Left cardiac atrium (tissue), 4 donors: ENCODE measurements at places on chromosomes 3 and 15.

- DNase-seq = no peak
Observed at GRCh38 chr3:112134335-112135124, 1.5 kb upstream of the GCSAM start.

DNA sequence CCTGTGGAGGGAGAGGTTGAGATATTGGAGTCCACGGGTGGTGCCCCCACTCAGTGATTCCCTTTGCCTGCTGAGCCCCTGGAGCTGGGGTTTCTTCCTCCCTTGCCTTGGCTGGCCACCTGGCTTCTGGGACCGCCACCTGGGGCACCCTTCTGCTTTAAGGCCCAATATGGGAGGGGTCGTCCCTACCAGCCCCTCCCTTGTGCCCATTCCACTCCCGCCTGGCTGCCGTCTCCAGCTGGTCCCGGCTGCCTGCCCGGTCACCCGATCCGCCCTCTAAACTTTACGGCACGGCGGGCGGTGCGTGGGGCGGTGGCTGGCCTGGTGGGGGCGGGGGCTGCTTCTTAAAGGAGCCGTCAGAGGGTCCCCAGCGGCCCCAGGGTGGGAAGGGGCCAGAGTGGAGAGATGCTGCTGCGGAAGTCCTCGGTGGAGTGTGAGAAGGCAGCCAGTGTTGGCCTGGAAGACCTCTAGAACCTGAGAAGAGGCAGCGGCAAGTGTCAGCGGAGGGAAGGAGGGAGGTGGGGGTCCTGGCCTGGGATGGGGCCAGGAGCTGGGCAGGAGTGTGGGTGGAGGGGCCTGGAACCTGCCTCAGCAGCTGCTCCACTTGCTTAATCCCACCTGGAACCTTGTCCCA, 1.6 kb upstream of the SEMA3B start:
- peak; percentile 78 for DNase-seq

GRCh38 chr15:100308213-100308600, 33.6 kb downstream of the ADAMTS17 start:
- DNase-seq = no peak

GRCh38 chr3:79672075-79672474, 95.7 kb downstream of the ROBO1 start:
- DNase-seq = no peak

- no peak for DNase-seq
Observed at GRCh38 chr3:35120026-35120425, 519.3 kb upstream of the ARPP21 start.

DNA sequence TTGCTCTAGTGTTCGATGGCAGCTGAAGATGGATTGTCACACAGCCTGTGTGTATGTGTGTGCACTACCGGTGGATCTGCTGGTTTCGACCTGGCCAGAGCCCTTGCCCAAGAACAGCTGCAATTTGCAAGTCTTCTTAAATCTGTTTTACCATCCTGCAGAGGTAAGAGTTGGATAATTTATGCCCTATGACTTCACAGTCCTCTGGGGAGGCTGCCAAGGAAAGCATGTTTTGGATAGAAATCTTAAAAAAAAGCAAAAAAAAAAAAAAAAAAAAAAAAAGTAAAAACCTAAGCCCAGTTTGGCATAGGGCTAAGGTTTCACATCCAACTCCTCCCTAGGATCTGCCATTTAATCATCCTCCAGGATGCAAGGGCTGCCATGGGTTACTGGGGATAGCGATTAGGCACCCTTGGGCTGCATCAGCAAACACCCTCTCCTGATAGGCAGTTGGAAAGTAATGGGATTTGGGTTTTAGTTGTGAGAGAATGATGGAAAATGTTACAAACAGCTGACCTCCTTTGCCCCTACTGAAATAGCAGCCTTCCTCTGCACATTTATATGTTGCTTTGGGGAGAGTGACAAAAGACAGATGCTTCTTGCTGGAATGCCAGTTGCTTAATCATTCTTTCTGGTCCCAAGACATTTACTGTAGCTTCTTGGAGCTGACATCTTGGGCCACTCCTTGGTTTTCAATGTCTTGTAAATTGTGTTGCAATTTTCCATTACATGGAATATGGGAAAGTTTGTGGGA, 35.4 kb downstream of the CD200R1L start:
- peak; percentile 53 for DNase-seq

- DNase-seq = no peak
Observed at GRCh38 chr15:43209059-43209824, 11.6 kb downstream of the EPB42 start.

GRCh38 chr3:114446600-114446999, 152.8 kb downstream of the TIGIT start:
- DNase-seq = no peak

- peak; percentile 40 for DNase-seq
Observed at GRCh38 chr3:172449466-172450149, 1.4 kb upstream of the GHSR start.

DNA sequence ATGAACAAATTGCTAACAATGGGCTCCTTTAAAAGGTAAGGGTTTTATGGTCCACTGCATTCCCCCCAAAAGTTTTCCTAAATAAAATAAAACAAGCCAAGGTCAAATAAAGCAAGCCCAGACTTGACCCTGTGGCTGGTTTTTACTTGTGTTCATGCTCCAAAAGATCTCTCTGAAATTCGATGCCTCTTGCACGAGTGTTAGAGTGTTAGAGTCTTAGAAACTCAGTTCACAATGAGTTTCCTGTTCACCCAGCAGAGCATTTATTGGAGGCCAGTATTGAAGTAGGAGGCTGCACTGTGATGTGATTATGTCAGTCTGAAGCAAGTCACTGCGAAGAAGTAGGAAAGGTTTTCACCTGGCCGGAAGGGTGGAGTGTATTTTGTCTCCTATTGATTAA, 59.9 kb upstream of the LRTM1 start:
- no peak for DNase-seq

GRCh38 chr3:9105421-9105820, 142.1 kb upstream of the RAD18 start:
- no peak for DNase-seq

GRCh38 chr3:30311781-30312180, 294.6 kb upstream of the TGFBR2 start:
- peak; percentile 25 for DNase-seq

DNA sequence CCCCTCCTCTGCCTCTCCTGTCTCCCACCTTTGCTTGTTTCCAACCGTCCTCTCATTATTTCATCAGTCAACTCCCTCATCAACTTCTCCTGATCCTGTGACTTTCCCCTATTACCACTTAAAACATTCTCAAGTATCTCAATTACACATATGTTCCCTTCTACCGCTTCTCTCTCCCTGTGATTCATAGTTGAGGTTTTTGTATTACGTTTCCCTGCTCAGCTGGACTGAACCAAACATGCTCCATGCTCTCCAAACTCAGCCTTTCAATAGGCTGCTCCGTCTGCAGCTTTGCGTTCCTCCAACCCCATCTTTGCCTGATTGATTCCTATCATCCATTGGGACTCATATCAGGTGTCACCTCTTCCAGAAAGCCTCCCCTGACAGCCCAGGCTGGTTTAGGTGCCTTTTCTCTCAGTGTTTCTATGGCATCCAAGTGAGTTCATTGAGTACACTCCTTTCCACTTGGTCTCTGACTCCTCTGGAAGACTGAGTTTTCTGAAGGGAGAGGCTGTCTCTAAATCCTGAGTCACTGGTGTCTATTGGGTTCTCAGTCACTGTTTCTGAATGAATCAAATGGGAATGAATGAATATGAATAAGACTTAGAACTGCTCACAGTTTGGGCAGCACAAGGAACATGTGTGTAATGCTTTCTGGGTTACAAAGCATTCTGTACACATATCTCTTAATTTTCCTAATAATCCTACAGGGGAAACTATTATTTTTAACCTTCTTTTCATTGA, 56.4 kb downstream of the PLD1 start:
- DNase-seq = no peak

DNA sequence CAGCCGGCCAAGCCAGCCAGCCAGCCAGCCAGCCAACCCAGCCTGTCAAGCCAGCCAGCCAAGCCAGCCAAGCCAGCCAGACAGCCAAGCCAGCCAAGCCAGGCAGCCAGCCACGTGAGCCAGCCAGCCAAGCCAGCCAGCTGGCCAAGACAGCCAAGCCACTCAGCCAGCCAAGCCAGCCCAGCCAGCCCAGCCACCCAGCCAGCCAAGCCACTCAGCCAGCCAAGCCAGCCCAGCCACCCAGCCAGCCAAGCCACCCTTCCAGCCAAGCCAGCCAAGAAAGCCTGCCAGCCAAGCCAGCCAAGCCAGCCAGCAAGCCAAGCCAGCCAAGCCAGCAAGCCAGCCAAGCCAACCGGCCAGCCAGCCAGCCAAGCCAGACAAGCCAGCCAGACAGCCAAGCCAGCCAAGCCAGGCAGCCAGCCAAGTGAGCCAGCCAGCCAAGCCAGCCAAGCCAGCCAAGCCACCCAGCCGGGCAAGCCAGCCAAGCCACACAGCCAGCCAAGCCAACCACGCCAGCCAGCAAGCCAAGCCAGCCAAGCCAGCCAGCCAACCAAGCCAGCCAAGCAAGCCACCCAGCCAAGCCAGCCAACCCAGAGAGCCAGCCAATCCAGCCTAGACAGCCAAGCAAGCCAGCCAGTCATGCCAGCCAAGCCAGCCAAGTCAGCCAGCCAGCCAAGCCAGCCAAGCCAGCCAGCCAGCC, 199.5 kb downstream of the GOLGA6L6 start:
- peak; percentile 72 for DNase-seq

GRCh38 chr15:22903961-22904534, 65.6 kb downstream of the NIPA2 start:
- DNase-seq = no peak

GRCh38 chr3:116019254-116019763, 396.0 kb downstream of the GAP43 start:
- DNase-seq = no peak

- no peak for DNase-seq
Observed at GRCh38 chr3:191959876-191960413, 499.0 kb downstream of the PYDC2 start.
